Panc1 (cell line): ENCODE measurements at places on chromosomes 7 and 10. TPM values are rescaled to one million over a fixed set of nuclear protein-coding genes. Genes with fewer than 3 reads are reported as not detected.

Gene SLC29A4
- total RNA-seq: 38.9 TPM

Gene TMEM236
- 0.05 TPM for total RNA-seq

Gene NRG3
- total RNA-seq: 0.08 TPM

Gene GIMAP7
- total RNA-seq: 0.33 TPM

Gene CYP3A7
- not detected for total RNA-seq

Gene MKI67
- 151 TPM for total RNA-seq

Gene TFEC
- total RNA-seq: not detected
